ENCODE measurements at places on chromosomes 7 and 10.

DNA sequence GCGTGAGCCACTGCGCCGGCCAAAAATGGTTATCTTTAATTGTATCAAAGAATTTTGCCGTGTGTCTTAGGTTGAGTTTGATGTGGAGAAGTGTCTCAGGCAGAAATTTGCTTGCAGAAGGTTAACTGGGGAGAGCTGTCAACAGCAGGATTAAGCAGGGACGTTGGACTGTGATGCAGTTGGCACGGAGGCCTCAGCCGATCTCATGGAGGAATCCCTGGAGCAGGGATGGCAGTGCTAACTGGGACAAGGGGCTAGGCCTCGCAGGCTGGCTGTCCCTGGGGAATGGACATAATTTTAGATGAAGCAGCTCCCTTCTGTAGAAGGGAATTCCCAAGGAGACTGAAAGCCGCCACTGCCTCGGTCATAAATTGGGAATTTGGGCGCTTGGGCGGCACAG is 12.3 kb upstream of the KIF5B start:
- peak; percentile 36 for DNase-seq

DNA sequence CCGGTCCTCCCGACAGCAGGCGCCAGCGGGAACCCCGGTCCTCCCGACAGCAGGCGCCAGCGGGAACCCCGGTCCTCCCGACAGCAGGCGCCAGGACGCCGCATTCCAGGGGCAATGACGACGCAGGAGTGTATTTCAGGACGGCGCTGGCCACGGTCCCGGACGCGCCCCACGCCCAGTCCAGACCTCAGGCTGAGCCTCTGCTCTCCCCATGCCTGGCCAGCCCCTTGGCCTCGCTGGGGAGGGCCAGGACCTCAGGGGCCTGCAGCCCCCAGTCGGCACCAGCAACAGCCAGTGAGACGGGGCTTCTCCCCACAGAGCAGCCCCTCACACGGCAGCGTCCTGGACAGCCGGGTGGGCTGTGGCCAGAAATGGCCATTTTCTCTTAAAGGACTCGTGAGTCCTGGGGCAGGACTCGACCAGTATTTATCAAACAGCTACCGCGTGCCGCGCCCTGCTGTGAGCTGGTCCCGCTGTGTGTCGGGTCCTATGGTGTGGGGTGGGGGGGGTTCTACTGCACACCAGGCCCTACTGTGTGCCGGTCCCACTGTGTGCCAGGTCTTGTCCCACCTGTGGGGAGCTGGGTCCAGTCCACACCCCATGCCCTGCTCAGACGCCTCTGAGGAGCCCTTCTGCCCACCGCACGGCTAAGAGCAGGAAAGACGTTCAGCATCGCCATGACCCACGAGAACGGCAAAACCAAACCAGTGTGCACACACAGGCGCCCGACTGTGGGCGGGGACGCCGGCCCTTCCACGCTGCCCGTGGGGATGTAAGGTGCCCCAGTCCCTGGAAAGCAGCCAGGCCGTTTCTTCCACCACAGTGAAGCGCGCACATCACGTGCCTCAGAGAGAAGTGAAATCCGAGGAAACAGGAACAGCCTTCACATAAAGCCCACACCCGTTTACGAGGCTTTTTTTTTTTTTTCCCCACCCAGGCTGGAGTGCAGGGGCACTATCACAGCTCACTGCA is 33.3 kb downstream of the GET4 start:
- DNase-seq = peak; percentile 68

- no peak for DNase-seq
These were observed 134.0 kb downstream of the SNX10 start for GRCh38 chr7:26425655-26426054.

DNA sequence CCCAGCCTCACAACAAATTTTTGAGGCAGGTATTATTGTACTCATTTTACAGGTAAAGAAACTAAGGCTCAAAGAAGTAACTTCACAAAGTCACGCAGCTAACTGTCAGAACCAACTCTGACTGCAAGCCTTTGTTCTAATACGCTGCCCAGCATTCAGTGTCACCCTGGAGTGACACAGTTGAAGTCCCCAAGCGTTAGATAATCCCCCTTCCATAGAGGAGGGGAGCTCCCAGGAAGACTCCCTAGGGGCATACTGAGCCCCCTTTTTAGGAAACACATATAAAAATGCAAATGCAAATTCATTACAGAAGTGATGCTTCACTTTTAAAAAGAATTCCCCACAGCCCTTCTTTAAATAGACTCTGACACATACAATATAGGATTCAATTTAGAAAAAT is 101.0 kb upstream of the MACROH2A2 start:
- no peak for DNase-seq

DNA sequence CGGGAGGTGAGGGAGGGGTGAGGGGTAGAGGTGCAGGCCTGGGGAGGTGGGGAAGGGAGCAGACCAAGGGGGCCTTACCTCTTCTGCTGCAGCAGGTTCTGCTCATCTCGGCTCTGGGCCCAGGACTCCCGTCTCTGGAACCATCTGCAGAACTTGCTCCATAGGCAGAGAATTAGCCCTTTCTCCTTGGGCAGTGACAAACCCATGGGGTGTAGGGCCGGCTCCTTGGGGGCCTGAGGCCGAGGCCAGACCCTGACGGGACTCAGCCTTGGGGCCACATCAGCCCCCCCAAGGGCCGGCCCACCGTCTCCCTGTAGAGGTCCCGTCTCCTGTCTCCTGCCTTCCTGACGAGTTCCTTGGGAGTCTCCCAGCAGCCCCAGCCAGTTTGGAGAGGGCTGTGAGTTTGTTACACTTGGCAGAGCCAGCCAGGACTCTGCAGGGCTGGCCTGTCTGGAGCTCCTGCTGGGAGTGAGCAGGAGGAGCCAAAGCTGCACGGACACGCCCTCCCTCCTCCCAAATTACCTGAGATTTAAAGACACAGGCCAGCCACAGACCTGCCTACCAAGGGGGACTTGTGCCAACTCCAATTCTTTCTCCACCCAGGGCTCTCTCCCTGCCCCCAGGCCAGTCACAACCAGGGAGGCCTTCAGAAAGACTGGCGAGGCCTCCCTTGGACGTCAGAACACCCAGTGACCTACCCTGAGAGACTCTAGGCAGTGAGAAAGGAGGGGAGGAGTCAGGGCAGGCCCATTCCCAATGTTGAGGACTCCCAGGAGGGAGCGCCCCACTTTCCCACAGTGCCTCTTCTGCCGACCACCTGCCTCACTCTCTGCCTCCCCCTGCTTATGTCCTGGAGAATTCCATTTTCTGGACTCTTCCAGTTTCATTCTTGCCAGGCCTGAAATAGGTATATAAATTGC is at the start of gene TRPV6:
Gene TRPV6, minus strand, starts transcription at position 435 of the 920 bp plus-strand sequence.
- no peak for DNase-seq

DNA sequence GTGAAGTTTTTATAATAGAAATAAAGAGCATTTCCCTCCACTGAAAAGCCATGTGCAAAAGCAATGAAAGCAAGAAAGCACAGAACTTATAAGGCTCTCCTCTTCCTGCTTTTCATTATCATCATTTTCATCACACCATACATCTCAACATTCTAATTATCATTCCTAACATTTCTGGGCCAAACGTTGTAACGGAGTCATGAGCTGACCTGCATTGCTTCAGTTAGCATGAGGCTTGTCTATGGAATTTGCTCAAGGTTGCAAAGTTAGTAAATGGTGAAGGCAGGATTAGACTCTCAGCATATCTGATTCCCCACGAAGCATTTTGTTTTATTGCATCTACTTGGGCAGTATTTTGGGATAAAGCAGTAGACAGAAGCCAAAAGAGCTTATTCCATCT is 11.4 kb downstream of the SCIN start:
- no peak for DNase-seq

- no peak for DNase-seq
These were observed 140.2 kb upstream of the CTTNBP2 start for GRCh38 chr7:118013252-118014010.

- no peak for DNase-seq
These were observed 227.5 kb downstream of the TEX36 start for GRCh38 chr10:125455431-125455830.

GRCh38 chr10:124008681-124009080 is 84.7 kb downstream of the CHST15 start:
- no peak for DNase-seq

- DNase-seq = no peak
These were observed 72.5 kb upstream of the IGFBP3 start for GRCh38 chr7:45993621-45994020.

DNA sequence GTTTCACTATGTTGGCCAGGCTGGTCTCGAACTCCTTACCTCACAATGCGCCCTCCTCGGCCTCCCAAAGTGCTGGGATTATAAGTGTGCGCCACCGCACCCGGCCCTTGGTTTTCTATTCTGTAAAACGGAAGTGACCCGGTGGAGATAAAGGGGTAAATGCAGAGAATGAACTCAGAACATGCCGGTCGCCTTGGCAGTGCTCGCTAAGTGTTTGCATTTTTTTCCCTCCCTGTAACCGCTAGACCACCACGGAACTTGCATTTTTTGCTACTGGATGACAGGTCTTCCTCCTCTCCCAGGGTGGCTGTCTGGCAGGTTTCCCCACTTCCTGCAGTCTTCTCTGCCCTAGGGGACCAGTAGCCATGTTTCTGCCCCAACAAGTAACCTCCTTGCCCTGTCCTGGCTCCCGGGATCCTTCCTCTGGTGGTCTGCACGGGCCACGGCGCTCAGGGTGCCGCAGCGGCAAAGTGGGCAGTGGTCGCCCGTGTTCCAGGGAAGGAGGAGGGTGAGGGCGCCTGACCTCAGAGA is 18.8 kb upstream of the GNA12 start:
- no peak for DNase-seq

All from D341Med (cell line).